Astrocyte of the hippocampus (primary cell): ENCODE measurements at places on chromosomes 1 and 21.

DNA sequence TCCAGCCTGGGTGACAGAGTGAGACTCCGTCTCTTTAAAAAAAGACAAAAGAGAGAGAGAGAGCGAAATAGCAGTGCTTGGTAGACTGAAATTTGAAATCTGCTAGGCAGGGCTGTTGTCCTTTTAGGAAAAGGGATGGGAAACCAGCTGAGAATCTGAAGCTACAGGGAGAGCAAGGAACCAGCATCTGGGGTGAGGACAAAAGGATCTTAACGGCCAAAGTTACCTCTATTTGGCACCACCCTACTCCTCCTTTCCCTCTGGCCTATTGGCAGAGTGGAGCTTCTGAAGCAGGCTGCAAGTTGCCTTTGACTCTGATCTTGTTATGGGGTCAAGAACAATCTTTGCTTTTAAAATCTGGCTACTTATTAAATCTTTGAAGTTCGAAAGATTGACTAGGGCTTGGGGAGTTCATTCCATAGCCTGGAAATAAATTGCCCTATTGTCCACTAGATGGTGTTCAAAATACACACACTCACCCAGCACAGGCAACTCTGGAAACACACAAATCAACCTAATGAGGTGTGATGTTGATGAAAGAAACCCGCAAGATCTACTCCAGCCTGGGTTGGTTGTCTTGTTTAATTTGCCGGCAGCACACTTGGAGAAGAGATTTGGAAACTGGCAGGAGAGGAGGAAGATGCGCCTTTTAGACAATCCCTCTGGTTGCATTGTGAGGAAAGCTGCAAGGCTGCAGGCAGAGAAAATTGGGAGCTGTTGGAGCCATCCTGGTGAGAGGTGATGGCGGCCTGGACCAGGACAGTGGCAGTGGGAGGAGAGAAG, 16.5 kb upstream of the PARP1 start:
- DNase-seq: peak; percentile 75

DNA sequence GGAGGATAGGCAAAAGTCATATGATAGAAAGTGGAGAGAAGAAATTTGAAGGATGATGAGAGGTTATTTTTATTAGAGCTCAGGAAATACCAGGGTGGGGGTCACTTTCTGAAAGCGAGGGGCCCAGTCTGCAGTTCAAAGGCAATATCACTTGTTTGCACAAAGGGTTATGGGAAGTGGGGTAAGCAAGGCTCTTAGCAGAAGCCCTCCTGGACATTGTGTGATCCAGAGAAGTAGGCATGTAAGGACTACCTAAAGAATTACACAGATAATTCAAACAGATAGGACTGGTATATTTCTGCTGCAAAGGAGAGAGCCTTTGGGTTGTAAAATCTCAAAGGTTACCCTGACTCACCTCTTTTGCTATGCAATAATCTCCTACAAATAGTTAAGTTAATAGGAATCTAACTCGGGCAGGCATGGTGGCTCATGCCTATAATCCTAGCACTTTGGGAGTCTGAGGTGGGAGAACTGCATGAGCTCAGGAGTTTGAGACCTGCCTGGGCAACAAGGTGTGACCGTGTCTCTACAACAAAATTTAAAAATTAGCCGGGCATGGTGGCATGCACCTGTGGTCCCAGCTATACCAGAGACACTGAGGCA, 25.2 kb upstream of the PRRC2C start:
- DNase-seq: no peak

GRCh38 chr21:35528116-35529042, 479.3 kb upstream of the RUNX1 start:
- no peak for DNase-seq

- peak; percentile 41 for DNase-seq
These were observed 1.1 kb downstream of the TTC3 start for GRCh38 chr21:37074197-37074510.

DNA sequence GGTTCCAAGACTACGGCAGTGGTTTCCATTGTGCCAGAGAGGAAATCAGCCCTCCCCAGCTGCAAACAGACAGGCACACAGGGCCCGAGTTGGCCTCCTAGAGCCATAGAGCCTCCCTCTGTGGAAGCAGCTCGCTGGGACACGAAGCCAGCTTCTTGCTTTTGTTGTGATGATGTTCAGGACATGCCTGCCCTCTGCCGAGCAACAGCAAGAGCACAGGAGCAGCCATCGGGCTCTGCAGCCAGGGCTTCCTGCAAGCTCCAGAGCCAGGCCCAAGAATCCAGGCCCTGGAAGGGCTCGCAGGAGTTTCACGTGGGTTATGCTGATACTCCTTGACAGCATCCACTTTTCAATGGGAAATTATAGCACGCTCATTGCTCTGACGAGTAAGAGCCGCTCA, 18.5 kb downstream of the NPHP4 start:
- peak; percentile 33 for DNase-seq

GRCh38 chr1:41361495-41362356, 492 bp downstream of the FOXO6 start:
- peak; percentile 48 for DNase-seq

GRCh38 chr1:6832531-6833188, 47.4 kb downstream of the CAMTA1 start:
- no peak for DNase-seq
